CD4-positive, alpha-beta memory T cell (primary cell): ENCODE measurements at places on chromosomes 12 and 14.

- DNase-seq: no peak
Measured at GRCh38 chr12:113934946-113935345, 31.2 kb downstream of the RBM19 start.

DNA sequence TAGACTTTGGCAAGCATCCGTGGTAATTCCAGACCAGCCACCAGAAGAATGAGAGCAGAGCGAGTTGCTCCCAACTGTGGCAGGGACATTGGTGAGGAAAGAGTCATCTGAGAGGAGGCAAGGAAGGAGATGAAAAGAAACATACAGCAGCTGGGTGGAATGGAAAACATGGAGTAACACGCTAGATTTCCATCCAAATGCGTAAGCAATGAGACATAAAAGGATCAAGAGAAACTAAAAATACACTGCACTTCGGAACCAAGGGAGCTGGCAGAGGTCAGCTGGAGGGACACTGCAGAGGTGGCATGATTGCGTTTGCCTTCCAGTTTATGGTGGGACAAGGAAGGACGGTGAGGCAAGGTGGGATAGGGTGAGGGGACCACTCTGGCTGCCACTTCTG, 82.9 kb downstream of the DDX51 start:
- no peak for DNase-seq

DNA sequence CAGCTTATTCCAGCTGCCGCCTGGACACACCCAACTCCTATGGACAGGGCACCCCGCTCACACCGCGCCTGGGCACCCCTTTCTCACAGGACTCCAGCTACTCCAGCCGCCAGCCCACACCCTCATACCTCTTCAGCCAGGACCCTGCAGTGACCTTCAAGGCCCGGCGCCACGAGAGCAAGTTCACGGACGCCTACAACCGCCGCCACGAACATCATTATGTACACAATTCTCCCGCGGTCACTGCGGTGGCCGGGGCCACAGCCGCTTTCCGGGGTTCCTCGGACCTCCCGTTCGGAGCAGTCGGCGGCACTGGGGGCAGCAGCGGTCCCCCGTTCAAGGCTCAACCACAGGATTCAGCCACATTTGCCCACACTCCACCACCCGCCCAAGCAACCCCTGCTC, 5.9 kb downstream of the SETD1B start:
- DNase-seq: no peak

- no peak for DNase-seq
Measured at GRCh38 chr12:52126605-52127578, 47.4 kb downstream of the SMIM41 start.

DNA sequence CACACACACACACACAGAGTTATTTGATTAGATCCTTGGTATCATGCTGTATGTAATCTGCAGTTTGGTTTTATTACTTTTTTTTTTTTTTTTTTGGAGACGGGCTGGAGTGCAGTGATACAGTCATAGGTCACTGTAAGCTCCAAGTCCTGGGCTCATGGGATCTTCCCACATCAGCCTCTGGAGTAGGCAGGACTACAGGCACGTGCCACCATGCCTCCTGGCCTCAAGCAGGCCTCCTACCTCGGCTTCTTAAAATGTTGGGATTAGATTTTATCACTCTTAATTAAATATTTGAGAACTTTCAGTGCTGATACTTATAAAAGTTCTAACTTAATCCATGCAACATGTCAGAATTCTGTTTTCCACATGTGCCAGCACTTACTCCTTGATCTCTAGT, 31.3 kb upstream of the PSEN1 start:
- no peak for DNase-seq
